NCI-H2107 (cell line): ENCODE measurements at places on chromosomes 2 and 18.

- no peak for DNase-seq
Measured at GRCh38 chr2:86807468-86808275, 17.0 kb upstream of the CD8A start.

DNA sequence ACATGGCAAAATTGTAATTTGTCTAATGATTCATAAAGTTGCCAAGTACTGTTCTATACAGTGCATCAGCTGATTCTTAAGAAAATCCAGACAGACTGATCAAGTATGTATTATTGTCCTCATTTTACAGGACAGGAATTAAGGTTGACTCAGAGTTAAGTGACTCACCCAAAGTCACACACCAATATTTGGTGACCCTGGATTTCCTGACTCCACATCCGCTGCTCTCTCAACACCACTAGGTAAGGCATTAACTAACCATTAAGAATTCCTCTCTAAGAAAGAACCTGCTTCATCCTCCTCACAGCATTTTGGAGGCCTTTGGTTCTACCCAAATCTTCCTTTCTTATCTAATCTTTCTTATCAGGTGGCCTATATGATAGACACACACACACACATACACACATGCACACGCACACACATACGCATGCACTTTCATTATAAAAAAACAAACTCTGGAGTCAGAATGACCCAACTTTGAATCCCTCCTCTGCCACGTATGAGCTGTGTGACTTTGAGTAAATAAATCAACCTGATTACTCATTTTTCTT, 150.8 kb downstream of the ANKRD44 start:
- DNase-seq = no peak

DNA sequence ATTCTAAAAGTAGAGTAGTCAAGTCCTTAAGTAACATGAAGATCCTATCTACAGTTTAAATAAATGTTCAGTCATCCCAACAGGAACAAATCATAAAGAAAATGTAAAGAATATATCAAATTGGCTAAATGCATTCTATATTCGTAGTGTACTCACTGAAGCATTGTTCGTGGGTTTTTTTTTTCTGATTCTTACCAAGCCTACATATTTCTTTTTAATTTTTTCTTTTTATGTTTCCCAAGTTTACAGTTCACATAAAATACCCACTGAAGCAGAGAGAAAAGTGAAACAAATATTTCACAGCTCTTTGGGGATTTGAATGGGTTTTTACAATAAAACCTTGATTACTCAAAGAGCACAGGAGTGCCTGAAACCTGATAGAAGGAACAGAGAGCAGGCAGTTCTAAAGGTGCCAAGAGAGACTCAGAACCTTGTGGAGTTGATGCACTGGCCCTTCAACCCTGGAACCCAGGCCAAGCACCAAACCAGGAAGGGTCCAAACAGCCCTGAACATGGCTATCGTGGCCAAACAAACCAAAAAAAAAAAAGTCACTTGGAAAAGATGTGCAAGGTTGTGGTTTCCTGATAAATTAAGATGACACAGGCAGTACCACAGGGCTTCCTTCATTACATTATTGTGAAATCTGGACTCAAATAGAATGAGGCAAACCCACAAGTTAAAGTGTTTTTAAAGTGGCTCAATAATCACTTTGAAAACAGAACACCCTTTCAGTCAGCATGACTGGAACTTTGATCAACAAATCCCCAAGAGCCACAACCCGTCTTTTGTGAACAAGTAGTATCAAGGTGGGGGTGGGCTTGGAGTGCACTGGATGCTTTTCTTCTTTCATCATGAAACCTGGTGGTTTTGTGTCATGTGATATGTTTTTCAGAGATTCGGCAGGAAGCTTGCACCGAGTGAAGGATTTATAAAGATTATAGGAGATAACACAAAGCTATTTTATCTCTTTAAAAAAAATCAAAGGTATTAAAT, 245.0 kb upstream of the FN1 start:
- DNase-seq = peak; percentile 73

DNA sequence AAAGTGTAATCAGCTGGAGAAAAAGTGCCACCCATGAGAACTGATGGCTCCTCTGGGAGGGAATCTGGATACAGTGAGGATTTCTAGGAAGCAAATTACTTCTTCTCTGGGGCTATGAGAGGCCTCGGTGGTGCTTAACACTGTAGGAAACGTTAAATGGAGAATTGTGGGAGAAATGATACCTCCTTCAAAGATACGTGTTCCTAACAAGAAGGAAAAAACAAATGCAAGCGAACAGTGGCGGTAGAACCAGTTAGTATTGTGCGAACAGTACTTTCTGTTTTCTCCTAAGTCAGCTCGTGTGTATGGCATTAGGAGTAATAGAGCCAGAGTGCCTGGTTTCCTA, 587 bp upstream of the MTIF2 start:
- peak; percentile 1 for DNase-seq

DNA sequence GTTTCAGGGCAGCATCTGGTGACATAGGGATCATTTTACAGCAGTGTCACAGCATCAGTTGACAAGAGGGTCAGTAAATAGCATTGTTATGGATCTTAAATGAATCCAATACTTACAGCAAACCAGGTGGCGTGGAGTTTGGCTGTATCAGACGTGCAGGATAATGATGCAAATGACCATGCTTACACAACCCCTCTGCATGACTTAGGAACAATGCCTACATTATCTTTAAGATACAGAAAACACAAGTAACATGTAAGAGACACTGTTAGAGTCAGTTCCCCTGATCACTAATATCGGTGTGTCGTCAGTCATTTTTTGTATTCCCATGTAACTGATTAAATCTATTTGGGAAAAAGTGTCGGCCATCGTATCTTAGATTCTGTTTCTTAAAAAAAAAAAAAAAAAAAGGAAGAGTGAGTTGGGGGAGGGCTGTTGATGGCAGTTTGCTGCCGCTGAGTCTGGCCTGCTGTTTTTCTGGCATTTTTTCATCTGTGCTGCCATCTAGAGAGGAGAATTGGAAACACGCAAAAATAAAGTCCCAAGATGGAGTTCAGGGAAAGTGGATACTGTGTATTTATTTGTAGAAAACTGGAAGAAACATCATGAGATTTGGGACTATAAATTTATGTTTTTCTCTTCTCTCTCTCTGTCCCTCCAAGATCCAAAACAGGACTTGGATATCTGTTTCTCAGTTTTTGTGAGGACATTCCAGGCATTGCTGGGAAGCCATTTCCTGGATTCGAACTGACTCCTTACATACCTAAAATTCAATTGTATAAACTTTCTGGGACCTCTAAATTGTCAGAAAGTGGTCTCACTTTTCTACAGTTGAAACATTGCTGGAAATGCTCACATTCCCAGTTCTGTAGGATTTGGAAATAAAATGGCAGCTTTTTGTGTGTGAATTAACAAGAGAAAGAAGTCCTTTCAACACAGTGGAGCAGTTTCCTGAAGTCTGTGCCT, 60.3 kb upstream of the AGPS start:
- DNase-seq = peak; percentile 55

- no peak for DNase-seq
Measured at GRCh38 chr2:240440251-240440650, 4.8 kb downstream of the GPC1 start.

GRCh38 chr18:9643549-9643948, 29.2 kb upstream of the PPP4R1 start:
- no peak for DNase-seq

- DNase-seq = no peak
Measured at GRCh38 chr2:39845460-39846146, 66.5 kb upstream of the THUMPD2 start.

DNA sequence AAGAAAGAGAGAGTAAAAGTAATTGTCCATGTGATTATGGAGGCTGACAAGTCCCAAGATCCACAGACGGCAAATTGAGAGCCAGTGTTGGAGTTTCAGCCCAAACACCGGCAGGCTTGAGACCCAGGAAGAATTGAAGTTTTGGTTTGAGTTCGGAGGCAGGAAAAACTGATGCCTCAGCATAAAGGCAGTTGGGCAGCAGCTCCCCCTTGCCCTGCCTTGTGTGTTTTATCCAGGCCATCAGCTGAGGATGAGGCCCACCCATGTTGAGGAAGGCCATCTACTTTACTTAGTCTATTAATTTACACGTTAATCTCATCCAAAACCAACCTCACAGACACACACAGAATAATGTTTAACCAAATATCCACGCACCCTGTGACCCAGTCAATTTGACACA, 64.6 kb upstream of the SERPINE2 start:
- no peak for DNase-seq

- no peak for DNase-seq
Measured at GRCh38 chr2:25615386-25615785, 58.0 kb downstream of the DTNB start.

GRCh38 chr2:7725171-7725849, 808.1 kb downstream of the RNF144A start:
- no peak for DNase-seq

- peak; percentile 88 for DNase-seq
Measured at GRCh38 chr2:61176755-61177726, 15.1 kb downstream of the C2orf74 start.

DNA sequence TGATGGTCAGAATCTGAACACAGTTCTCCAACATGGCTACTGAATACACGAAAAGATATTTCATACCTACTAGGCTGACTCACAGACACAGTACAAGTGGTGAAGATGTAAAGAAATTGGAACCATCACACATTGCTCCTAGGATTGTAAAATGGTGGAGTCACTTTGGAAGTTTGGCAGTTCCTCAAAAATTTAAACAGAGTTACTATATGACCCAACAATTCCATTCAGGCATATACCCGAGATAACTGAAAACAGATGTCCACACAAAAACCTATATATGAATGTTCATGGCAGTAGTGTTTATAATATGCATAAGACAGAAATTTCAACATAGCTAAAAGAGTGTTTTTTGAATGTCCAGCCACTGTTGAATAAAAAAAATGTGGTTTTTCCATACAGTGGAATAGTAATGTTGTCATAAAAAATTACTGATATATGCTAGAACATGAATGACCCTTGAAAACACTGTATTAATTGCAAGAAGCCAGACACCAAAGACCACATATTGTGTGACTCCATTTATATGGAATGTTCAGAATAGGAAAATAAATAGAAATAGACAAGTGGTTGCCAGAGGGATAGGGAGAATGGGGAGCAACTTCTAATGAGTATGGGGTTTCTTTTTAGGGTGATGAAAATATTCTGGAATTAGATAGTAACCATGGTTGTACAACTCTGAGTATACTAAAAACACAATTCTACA, 10.1 kb downstream of the RMP24 start:
- DNase-seq = no peak

- no peak for DNase-seq
Measured at GRCh38 chr2:232365621-232366321, 12.8 kb upstream of the ALPP start.

GRCh38 chr2:205706769-205707381, 24.6 kb downstream of the NRP2 start:
- DNase-seq = no peak

DNA sequence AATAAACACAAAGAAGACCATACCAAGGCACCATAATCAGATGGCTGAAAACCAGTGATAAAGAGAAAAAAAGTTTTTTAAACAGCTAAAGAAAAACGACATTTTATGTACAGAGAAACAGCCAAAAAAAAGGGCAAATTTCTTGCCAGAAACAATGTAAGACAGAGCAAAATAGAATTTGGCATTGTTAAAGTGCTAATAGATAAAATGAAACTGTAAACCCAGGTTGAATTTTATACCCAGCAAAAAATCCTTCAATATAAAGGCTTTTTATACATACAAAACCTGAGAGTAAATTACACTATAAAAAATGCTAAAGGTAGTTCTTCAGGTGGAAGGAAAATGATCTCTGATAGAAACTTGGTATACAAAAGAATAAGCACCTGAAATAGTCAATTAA, 45.7 kb downstream of the FAM117B start:
- DNase-seq = no peak

GRCh38 chr18:43934781-43935471, 657.6 kb upstream of the SYT4 start:
- no peak for DNase-seq

DNA sequence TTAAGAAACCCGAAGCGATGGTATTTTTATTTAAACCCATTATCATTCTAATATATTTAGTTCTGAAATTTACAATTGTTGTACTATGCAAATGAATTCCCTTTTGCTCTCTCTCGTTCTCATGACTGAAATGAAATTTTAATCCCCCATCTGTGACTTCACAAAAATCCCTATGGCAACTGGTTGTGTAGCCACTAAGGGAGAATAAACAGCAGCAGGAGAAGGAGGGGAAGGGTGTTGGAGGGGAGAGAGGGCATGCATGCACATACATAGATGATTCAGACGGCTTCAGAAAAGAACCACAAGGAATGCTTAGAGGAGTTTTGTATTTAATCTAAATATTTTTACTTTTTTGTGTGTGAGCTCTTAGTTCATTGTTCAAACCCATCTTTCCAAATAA, 36.8 kb downstream of the CPS1 start:
- DNase-seq = no peak

GRCh38 chr18:79903787-79904356, 47.6 kb downstream of the SLC66A2 start:
- DNase-seq = no peak

DNA sequence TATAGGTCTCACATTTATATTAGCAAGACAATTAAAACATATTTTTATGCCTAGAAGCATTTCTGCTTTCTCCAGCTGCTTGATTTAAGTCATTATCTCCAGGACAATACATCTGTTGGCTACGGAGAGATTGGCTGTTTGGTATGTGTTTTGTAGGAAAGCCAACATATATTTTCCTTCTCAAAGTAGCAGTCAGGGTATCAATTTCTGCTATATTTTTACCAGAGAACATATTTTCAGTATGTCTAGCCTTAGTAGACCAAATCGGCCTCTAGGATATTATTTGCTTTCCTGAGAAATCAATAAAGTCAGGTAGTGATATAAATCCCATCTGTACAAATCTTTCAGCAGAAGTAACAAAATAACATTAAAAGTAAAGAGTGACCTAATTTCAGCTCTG, 150.0 kb upstream of the COL3A1 start:
- DNase-seq = no peak

- DNase-seq = no peak
Measured at GRCh38 chr2:48199070-48199469, 292.8 kb upstream of the FBXO11 start.

DNA sequence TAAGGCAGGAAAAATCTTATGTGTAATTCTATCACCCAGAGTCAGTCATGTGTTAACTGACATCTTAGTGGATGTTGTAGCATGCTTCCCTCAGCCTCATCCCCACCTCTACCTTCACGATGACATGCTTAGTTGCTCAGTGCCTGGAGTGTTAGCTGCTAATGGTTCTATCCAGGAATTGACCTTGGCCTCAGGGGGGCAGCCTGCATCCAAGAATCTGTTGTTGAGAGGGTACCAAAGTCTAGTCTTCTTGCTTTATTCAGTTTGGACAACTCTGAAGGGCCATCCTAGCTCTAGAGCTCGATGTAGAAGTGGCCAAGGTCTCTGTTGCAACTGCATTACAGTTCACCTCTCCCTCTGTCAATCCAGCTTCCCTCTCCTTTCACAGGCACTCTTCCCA, 61.2 kb downstream of the ACYP2 start:
- DNase-seq = peak; percentile 14

GRCh38 chr2:175874291-175874690, 127.8 kb downstream of the LNPK start:
- DNase-seq = no peak

- DNase-seq = no peak
Measured at GRCh38 chr2:181138816-181139215, 158.4 kb downstream of the UBE2E3 start.

GRCh38 chr18:45802814-45803492, 22.5 kb upstream of the SIGLEC15 start:
- no peak for DNase-seq
